T-helper 9 cell (primary cell): ENCODE measurements at places on chromosomes 5 and 9.

DNA sequence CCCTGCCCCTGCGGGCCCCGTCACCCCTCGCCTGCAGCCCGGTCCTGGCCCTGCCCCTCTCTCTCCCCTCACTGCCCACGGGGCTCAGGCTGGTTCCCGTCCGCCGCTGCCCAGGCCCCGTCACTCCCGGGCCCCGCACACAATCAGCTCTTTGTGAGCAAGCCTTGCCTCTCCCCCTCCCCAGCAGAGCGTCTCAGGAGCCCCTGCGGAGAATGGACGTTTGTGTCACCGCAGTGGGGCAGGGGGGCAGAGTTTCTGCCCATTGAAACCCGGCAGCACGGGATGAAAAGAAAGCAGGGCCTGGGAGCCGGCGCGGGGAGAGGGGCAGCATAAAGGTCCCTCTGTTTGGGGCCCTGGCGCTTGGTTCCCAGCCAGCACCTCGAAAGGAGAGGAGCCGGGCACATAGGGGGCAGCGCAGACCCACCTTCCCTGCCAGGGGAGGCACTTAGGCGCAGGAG is 13.5 kb upstream of the NUP214 start:
- no peak for DNase-seq

DNA sequence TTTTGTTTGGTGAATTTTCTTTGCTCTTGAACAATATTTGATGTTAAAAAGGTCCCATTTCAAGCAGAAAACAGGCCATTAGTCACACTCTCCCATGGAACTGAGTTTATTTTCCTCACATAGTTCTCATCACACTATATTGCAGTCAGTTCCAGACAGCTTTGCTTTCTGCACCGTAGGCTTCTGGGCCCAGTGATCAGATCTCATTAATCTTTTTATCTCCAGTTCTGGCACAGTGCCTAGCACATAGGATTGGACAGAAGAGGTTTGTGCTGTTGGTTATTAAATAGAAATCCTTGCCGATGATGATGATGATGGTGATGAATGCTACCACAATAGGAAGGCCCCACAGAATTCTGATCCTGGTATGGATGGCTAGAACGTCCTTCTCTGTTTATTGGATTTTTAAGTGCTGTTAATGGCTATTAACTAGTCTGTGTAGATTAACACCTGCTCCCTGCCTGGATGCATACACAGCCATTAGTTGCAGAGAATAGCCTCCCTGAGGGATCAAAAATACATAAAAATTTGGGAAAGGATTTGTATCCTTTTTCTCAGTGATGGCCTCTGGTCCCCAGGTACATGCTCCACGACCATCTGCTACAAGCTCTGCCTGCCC is 52.0 kb upstream of the NTRK2 start:
- no peak for DNase-seq

DNA sequence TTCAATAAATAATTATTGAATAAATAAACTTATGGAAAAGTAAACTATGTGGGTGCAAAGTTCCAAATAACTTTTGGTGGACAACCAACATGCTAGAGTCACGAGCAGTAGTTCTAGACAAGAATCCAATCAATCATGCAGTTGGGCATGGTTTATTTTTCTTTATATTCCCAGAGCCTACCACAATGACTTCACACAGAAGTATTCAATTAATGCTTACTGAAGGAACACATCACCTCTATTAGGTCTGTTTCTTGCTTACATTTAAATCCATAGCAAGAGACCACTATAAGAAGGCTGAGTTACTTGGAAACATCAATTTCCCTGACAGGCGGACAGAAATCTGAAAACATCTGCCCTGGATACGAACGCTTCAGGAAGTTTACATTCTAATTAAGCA is 214.2 kb downstream of the TMEM232 start:
- DNase-seq, result no peak

GRCh38 chr5:26856238-26856637 is 182.1 kb downstream of the CDH9 start:
- DNase-seq, result no peak

- no peak for DNase-seq
These were observed 53.8 kb downstream of the NR2F1 start for GRCh38 chr5:93636837-93637236.

GRCh38 chr9:28927691-28928090 is 1354.4 kb upstream of the C9orf72 start:
- DNase-seq, result no peak

- DNase-seq, result no peak
These were observed 37.7 kb upstream of the ICE1 start for GRCh38 chr5:5384660-5385330.

DNA sequence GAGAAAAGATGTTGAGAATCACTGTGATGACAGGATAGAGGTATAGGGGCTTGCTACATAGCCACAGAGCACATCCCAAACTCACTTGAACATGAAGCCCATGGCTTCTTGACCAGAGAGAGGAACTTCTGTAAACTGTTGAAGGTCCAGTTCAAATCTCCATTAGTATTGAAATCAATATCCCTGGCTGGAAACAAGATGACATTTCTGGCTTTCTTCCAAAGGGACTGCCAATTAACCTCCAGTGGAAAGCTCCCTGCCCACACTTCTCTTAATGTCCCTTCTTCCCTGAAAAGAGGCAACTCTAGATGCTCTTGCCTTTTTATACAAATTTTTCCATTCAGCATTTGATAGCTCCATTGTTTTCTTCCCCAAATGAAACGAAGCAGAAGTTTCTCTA is 612.1 kb downstream of the EBF1 start:
- no peak for DNase-seq

DNA sequence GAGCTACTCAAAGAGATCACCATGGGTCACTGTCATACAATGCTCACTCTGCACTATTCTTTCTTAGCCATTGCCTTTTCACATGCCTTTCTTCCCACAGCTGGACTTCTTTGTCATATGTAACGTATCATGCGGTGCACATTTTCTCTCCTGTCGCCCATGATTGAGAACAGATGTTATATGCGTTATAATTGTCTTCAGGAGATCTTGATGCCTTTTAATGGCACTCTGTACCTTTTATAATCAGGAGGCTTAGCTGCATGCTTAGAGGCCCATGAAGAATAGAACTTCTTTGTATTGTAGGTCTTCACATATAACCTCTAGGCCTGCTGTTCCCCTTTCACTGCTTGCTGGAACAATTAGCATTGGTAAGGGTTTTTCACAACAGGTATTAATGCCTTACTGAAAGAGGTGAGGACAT is 436.1 kb downstream of the CDH10 start:
- DNase-seq, result no peak

DNA sequence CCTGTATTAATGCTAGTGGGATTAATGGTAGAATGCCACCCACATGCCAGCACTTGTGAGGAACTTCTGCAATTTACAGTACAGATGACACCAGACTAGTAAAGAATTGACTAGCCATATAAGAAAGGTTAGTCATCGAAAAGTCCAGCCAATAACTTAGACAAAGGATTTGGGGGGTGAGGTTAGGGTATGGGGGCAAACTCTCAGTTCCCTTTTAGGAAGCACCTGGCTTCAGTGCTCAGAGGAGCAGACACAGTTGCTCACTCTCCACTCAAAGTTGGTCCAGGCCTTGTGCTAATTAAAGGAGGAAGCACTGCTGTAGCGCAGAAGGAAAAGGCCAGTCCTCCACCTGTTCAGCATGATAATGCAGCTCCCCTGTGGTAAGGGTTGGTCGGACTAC is 25.2 kb downstream of the TGFBR1 start:
- DNase-seq, result no peak

- DNase-seq, result no peak
These were observed 8.8 kb downstream of the MAPK9 start for GRCh38 chr5:180283026-180283615.

- peak; percentile 41 for DNase-seq
These were observed 809 bp downstream of the SLC44A1 start for GRCh38 chr9:105245029-105245890.

DNA sequence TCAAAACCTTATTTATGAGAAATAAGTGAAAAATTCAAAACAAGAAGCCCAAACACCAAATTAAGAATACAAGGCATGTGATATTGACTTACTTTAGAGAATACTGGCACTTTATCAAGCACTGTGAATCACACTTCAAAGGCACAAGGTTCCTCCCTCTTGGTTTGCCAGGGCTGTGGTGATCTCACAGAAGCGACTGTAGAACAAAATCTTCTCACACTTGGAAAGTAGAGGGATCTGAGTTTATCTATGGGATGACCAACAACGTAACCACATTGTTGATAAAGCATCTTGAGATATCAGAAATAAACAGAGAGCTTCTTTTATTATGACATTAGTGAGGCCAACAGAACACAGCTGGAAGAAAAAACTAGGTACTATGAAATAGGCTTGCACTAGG is 295.9 kb downstream of the NFIB start:
- no peak for DNase-seq

DNA sequence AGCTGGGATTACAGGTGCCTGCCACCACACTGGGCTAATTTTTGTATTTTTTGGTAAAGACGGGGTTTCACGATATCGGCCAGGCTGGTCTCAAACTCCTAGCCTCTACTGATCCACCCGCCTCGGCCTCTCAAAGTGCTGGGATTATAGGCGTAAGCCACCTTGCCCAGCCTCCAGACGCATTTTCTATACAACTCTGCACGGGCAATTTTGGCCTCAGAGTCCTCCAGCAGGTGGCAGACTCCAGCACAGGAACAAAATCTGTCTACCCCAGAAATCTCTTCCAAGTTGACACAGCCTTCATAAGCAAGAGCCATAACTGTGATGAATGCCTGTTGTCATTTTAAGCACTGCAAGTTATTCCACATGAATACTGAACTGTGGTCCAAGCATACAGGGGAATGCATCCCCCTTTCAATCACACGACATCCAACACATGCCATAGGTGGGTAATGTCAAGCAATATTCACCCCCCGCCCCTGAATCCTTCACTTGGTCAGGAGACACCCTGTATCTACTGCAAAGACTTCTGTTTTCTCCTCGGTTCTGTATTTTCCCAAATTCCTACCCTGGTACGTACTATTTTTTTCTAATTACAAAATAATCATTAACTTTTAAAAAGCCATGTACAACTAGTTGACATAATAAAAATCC is 50.8 kb downstream of the ALDH7A1 start:
- peak; percentile 4 for DNase-seq

GRCh38 chr5:82622205-82622604 is 344.1 kb upstream of the RPS23 start:
- no peak for DNase-seq

- no peak for DNase-seq
These were observed 105.4 kb upstream of the PCAT7 start for GRCh38 chr9:94449486-94449885.

- DNase-seq, result no peak
These were observed 67.1 kb downstream of the PRR16 start for GRCh38 chr5:120531215-120531614.

GRCh38 chr5:131270809-131271208 is 7.0 kb downstream of the CDC42SE2 start:
- no peak for DNase-seq

- no peak for DNase-seq
These were observed 14.7 kb downstream of the PBX3 start for GRCh38 chr9:125761676-125762450.

GRCh38 chr5:167999182-167999581 is 292.3 kb upstream of the WWC1 start:
- no peak for DNase-seq

DNA sequence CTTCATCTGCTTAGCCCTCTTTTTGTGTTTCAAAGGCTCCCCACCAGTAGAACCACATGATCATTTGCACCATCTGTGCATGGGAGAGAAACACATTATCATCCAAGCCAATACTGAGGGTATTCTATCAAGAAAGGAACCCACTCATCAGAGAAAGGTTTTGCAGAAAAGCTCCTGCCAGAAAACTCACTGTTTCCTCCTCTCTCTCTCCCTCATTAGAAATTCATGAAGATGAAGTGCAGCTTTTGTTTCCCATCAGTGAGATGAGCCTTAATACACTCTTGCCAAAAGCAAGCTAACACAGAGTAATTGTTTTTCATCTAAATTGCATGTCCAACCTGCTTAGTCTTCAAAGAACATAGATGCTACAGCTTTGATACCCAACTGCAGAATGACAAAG is 142.4 kb upstream of the GRAMD2B start:
- DNase-seq, result no peak

GRCh38 chr9:20315677-20316076 is 306.6 kb downstream of the MLLT3 start:
- DNase-seq, result no peak

DNA sequence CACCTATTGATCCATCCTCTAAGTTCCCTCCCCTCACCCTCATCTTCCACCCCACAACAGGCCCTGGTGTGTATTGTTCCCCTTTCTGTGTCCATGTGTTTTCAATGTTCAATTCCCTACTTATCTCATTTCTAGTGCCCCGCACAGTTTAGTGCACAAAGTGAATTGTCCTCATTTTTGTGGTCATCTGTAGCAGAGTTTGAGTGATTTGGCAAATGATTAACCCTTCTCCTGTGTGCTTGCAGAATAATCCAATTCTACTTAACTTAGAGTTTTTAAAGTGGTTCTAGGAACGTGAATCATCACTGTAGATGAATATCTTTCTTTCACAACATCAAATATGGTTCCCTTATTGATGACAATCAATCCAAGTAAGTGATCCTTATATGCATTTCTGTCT is 6.3 kb upstream of the HAPLN1 start:
- DNase-seq, result no peak

DNA sequence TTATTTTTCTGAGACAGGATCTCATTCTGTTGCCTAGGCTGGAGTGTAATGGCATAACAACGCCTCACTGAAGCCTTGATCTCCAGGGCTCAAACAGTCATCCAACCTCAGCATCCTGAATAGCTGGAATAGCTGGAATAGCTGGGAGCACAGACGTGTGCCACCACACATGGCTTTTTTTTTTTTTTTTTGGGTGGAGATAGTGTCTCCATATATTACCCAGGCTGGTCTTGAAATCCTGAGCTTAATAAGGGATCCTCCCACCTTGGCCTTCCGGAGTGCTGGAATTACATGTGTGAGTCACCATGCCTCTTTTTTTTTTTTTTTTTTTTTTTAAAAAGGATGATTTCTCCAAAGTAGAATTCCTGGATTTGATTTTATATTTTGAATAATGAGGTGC is 60.7 kb downstream of the NSD1 start:
- DNase-seq, result no peak

GRCh38 chr5:96354237-96354636 is 78.8 kb downstream of the PCSK1 start:
- DNase-seq, result no peak

GRCh38 chr9:3742586-3742985 is 216.8 kb upstream of the RFX3 start:
- DNase-seq, result no peak

GRCh38 chr5:135307143-135307903 is 91.7 kb downstream of the MACROH2A1 start:
- DNase-seq, result no peak

DNA sequence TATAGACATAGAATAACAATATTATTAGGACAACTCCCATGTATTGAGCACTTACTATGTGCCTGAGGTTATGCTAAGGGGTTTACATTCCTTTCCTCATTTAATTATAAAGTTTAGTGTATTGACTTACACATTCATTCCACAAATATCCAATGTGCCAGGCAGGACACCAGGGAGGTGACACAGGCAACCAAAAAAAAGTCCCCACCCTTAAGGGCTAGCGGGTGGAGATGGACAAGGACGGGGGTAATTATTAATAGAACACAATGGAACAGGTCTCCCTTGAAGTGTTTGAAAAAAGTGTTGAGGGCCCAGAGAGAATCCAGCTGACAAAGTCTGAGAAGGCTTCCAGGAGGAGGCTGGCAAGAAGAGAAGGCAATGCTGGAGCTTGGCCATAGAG is 5.7 kb downstream of the TBC1D2 start:
- DNase-seq, result no peak
